Left colon (tissue), 2 donors: ENCODE measurements at places on chromosomes 5 and 9. TPM values are rescaled to one million over a fixed set of nuclear protein-coding genes. Genes with fewer than 3 reads are reported as not detected.

CD14 gene
- 65.7 TPM for total RNA-seq

DNA sequence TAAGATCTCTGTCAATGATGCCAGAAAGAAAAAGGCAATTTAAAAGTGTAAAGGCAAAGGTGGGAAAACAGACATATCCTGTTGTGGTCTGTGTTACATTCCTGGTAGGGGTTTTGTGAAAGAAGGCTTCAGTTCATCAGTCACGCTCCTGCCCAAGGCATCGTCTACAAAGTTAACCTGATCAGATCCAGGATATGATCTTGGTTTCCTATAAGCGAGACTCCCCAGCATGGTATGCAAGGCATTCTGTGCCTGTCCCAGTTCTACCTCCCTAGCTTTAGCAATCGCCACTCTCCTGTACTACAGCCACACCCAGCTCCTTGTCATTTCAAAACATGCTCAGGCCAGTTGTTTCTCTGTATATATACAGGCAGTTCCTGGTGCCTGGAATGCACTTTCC is 58.0 kb upstream of the PTPN3 start:
- no peak for DNase-seq

ZNF169 gene
- total RNA-seq: 9.5 TPM

PCDHGA9 gene
- total RNA-seq: 2.6 TPM

ABL1 gene
- 93.9 TPM for total RNA-seq

CCL19 gene
- total RNA-seq: 2.6 TPM

GRCh38 chr9:78357165-78357873 is 60.4 kb downstream of the PSAT1 start:
- DNase-seq: no peak

GRCh38 chr5:154811239-154811638 is 39.2 kb downstream of the FAXDC2 start:
- no peak for DNase-seq

DNA sequence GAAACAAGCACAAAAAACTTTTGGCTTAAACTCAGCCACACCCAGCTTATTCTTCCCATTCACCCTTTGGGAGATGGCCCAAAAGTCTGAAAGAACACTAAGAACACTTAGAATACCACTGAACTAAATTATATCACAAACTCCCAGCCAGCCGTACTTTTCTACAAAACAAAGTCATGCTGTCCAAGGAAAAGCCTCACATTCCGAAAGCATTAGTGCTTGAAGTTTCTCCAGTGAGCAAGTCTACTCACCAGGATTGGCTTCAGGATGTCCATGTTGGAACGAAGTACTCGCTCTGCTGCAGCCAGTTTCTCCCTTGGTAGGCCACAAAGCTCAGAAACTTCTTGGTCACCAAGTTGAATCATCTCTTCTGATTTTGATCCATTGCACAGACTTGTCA is 69.7 kb downstream of the ABCA1 start:
- no peak for DNase-seq

PCDHGA5 gene
- 1.5 TPM for total RNA-seq

DNA sequence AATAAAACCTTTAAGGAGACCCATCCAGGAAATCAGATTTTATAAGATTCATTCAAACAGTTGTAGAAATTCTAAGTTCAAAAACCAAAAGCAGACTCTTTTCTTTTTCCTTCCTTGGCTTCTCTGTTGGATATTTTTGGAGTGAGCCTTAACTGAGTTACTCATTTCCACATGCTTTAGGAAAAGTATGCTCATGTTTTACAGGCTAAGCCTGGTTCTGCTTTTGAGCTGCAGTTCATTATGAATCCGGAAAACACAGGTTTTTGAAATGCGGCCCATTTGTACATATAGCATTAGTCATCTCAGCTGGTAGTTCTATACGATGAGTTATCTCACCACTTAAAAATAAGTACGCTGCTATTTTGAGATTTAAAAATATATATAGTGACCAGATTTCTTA is 156.6 kb upstream of the DMRT1 start:
- no peak for DNase-seq

GRCh38 chr5:43007246-43007910 is 32.7 kb downstream of the ANXA2R start:
- peak; percentile 86 for DNase-seq

RHOBTB3 gene
- 49.8 TPM for total RNA-seq

- no peak for DNase-seq
Observed at GRCh38 chr9:131810351-131811170, 70.7 kb upstream of the RAPGEF1 start.

SELENOP gene
- 1,235 TPM for total RNA-seq

DNA sequence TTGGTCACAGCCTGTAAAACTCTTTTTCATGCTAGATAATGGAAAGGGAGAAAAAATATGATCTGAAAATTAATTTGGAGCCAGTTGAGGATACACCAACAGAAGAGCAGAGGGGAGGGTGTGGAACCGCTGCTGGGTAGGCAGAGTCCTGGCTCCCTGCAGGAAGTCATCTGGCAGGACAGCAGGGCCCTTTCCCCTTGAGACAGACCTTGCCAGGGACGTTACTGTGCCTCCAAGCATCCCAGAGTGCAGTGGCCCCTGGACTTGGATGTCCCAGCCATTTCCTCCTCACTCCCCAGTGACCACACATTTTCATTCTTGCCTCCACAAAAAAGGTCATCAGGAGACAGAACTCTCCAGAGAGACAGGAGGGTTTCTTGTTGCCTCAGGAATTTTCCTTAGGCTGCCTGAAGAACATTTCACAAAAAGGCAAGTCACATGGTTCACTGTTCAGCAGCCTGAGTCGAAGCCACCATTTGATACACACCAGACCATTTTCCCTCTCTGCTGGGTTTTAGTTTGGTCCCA is 5.9 kb downstream of the TRPM3 start:
- DNase-seq: no peak

DNA sequence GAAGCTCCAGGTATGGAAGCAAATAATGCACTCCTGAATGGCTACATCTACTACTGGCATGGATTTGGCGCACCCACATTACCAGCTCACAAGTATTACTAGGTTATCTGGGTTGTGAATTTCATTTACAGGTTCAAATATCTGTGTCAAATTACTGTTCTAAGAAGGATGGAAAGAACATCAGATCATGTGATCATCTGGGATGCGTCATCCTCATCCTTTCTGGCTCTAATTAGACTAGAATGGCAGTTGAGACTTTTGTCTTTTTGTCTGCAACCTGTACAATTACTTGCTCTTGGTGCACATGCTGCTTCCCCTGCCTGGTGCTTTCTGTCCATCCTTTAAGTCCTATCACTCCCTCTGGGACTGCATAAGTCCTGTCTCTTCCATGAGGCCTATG is 64.1 kb downstream of the PJA2 start:
- no peak for DNase-seq

DNA sequence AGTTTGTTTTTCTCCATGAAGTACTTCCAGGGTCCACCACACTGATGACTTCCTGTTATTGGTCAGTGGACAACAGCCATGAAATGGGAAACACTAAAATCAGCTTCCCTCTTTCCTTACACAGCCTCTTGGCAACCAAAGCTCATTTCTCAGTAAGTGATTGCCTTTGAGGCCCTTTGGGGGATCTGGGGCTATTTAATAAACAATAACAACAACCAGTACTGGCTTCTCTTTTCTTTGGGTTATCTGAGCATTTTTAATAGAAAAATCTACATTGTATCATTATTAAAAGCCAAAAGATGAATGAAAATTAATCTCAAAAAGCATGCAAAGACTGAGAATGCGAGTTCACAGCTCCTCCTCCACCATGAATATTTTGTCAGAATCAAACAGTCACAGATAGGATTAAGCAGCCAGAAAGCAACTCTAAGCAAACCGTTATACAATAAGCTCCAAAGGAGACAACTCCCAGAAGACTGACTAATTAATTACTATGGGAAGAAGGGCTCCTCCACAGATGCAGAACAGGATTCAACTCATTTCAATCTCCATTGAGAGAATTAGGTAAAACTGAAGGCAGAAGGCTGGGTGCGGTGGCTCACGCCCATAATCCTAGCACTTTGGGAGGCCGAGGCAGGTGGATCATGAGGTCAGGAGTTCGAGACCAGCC is 68.3 kb downstream of the SERINC5 start:
- no peak for DNase-seq

GRCh38 chr5:111227226-111227782 is 3.1 kb downstream of the CAMK4 start:
- DNase-seq: no peak
